Stimulated activated CD4-positive, alpha-beta T cell treated with anti-CD3 and anti-CD28 coated beads, Interleukin-15, amount 100 ng/mL, for 1 hour (primary cell): ENCODE measurements at places on chromosomes 6 and 20.

DNA sequence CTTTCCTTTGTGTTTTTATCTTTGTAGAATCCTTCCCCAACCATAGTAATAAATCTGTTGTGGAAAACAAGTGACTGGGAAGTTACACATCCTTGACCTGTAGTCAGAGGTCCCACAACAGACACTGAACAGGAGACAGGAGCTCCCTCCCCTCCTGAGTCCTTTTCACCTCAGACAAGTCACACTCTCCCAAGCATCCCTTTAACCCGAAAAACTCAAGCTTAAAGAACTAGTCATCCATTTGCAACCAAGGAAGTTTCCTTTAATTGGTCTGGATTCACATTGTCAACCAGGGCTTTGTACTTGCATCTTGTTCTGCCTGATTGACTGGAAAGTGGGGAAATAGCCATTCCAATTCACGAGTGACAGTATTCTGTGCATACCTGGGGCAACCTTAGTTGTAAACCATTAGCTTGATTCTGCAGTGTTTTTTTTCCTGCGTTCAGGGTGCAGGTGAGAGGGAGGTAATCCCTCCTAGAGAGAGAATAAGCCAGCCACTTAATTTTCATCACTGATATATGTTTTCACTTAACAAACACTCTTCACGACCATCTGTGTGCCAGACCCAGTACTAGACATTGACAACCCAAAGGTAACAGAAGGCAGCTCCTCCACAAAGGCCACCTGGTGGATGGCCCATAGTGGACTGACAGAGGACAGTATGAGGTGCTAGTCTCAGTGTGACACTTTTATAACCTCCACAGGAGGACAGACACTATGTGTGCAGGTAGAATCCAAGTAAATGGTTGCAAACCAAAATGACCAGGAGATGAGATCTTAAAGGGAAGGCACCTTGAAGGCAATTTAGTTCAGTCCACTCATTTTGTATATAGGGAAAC, 112.4 kb downstream of the SLX4IP start:
- DNase-seq = no peak

- no peak for DNase-seq
These were observed 13.6 kb downstream of the ITPA start for GRCh38 chr20:3222635-3223600.

- no peak for DNase-seq
These were observed 4.8 kb upstream of the SDCBP2 start for GRCh38 chr20:1333462-1334369.

- no peak for DNase-seq
These were observed 133.7 kb downstream of the PXDC1 start for GRCh38 chr6:3617681-3618311.

DNA sequence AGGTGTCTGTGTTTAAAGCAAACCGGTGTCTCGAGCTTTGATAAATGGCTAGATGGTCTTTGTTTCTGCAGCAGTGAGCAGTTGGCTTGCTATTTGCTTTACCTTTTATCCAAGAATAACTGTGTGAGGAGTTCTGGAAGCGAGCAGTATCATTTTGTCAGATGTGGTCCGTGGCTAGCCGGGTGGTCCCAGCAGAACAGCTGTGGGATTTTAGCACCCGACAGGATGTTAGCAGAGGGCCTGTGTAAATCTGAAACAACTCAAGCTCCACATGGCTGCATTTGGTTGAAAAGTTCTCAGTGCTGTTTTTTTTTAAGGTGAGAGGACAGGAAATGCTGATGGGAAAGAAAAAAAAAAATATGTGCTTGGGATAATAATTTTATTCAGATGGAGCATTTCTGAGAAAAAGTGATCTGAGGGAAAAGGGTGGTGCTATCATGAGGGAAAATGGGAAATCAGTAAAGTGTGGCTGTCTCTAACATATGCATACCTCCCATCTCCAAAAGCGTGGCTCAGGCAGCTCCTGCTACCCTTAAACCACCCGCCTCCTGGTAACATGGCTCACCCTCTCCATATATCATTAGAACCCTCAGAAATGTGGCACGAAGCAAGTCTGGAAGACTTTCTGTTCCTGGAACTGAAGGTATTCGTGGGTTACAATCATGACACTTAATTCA, 215.4 kb downstream of the TSHZ2 start:
- no peak for DNase-seq

DNA sequence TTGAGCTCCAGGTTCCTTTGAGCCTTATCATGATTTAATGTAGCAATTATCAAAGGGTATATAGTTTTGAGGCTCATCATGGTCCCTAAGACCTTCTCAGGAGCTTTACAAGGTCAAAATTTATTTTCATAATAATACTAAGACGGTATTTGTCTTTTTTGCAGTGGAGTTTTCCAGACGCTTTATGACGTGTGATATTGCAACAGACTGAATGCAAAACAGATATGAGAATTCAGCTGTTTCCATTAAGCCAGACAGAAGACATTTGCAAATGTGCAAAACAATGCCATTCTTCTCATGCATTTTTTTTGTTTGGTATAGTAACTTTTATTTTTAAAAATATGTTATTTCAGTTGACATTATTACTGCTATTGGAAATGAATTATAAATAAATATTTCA, 24.7 kb upstream of the CNKSR3 start:
- DNase-seq = no peak

DNA sequence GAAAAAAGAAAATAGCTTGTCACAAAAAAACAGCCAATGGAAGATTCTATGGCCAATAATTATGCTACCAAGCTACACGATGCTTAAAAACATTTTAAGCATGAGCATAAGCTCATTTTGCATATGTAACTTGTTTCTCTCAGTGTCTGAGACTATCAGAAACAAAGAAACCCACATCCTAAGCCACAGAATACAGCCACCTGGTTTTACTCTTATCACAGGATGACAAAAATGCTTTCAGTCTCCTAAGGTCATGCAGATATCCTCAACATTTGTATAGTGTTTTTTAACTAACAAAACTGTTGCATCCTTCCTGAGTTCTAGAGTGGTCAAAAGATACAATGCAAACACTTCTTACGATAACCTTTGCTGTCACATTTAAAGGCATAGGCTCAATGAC, 172.1 kb upstream of the RUNX2 start:
- DNase-seq = no peak

GRCh38 chr6:137190583-137191094, 17.2 kb upstream of the IL22RA2 start:
- DNase-seq = no peak

DNA sequence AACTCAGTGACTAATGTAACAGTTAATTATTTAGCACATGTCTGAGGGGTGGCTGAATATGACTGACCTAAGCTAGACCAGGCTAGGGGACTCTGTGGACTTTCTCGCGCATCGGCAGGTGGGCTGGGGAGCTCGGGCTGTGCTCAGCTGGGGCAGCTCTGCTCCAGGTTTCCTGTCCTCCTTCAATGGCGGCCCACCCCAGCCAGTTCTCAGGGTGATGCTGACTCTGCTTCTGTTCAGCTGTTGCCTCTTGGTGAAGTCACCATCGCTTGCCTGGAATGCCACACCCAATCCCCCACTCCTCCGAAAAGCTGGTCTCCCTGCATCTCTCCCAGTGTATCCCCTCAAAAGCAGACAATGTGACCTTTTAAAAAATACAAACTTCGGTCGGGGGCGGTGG, 20.0 kb downstream of the PPP1R3G start:
- no peak for DNase-seq

- DNase-seq = no peak
These were observed 497.8 kb downstream of the PREX1 start for GRCh38 chr20:48329676-48330664.

GRCh38 chr20:49483018-49483695, 689 bp upstream of the KCNB1 start:
- no peak for DNase-seq

- no peak for DNase-seq
These were observed 2.8 kb upstream of the ZBTB9 start for GRCh38 chr6:33451606-33452005.

- no peak for DNase-seq
These were observed 102.2 kb upstream of the PTCHD4 start for GRCh38 chr6:48213076-48213788.

GRCh38 chr6:72175916-72176315, 289.6 kb downstream of the RIMS1 start:
- DNase-seq = no peak

- no peak for DNase-seq
These were observed 132.7 kb upstream of the MAP3K7 start for GRCh38 chr6:90719321-90720195.

- no peak for DNase-seq
These were observed 188.0 kb downstream of the KCNQ5 start for GRCh38 chr6:72809746-72810379.

DNA sequence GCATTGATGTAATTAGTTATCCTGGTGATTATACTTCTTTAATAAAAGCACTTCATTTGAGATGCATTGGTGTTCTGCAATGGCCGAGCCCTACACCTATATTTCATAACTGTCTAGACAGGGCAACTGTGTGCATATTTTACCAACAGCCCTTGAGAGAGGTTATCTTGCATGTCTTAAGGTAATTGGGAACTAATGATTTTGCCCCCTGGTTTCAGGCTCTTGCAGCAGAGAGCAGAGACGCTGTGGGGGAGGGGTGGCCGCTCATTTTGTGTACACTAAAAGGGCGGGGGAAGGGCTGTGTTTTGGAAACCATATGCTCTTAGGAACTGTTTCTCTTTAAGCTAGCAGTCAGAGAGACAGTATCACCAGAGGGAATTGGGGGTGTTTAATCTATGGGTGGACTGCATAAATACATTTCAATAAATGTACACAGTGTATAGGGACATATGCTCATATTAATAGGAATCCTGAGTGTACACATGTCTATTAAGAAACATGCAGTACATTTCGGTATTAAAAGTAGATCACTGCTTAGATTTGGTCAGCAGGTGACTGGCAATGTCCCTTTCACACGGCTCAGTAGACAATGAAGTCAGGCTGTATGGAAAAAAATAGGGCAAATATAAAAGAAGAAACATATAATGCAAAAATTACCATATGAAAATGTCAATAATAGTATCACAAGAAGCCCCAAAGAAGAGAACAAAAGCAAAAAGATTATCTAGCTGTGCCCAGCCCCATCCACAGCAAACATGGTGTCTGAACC, 402.9 kb upstream of the CITED2 start:
- no peak for DNase-seq

DNA sequence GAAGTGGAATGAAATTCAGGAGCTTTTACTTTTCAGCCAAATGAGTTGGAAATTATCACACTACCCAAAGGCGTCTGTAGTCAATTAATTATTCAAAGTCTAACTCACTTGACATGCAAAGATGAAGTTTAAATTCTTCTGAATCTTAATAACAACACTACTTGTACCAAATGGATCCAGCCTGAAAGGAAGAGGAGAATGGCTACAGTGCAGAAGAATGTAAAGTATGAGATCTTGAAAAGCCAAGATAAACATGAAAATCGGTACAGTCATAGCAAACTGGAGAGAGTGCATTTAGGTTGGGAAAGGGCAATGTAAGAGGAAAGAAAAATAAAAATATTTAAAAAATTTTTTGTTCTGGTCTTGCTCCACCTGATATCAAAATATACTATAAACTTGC, 195.5 kb downstream of the SIM1 start:
- DNase-seq = no peak

DNA sequence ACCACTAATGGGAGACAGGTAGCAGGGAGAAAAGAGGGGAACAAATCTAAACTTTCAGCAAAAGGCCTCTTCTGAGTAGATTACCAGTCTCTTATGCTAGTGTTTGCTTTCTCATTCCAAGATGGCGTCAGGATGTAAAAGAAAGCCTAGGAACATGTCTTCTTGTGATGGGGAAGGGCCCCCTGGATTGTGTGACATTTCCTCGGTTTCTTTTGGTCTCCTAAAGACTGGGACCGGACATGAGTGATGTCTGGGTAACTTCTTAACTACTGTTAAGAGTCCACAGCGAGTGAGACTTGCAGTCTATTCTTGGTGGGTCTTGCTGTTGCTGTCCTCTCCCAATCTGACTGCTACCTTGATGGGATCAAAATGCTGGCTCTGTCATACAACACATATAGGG, 60.3 kb downstream of the ADGRB3 start:
- no peak for DNase-seq

DNA sequence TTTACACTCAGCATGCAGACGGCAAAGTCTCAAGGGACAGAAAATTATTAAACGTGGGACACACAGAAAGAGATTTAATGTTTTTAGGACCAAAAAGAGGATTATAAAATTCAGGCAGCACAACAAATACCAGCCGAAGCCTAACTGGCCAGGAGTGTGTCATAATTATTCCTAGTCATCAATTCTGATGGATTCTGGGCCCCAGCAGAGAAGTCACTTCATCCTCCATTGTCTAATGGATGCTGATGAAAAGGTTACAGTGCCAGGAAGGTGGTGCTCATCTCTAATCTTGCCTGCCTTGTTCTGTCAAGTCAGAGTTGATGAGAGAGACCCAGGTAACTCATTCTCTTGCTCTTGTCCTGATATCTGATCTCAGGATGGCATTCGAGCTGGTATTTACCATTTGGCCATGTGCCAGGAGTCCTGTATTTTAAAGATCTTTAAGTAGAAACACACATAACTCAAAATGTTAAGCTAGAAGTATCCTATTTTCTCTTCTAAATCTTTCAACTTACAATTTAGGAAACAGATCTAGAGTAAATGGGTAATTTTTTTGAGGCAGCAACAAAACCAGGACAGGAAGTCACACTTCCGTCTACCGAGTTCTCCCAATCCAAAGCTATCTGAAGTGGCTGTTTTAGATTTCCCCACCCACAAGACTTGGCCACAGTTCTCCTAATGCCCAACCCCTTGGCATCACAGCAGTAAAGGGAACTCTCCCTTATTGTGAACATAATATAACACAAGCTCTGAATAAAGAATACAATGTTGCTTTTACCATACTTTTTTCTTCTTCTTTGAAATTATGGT, 50.0 kb downstream of the ADAT2 start:
- no peak for DNase-seq

GRCh38 chr6:155177363-155177961, 86.4 kb upstream of the CLDN20 start:
- DNase-seq = no peak

DNA sequence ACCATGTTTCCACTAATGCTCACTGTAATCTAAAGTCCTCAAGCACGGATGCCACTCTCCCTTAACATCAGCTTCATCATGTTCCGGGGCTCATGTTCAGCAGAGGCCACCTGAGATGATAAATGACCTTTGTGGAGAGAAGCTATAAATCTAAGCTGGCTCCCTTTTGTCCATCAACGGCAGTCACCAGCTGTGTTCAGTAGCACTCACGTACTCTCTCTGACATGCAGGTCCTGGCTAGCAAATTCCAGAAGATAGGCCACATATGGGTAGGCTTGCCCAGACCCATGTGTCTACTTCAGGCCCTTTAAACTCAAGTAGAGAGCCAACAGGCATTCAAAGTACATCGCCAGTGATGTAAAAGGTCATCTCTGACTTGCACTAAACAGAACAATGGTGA, 38.6 kb downstream of the MYLK4 start:
- DNase-seq = no peak
